CD4-positive, alpha-beta T cell treated with Interleukin-12 subunit alpha and Interleukin-12 subunit beta, for 1 hour (primary cell): ENCODE measurements at places on chromosomes 5 and 9.
A peak's percentile ranks its signal among the peaks of the same experiment; 100 is the strongest.

- peak; percentile 16 for DNase-seq
Measured at GRCh38 chr9:22238809-22239684, 207.6 kb upstream of the DMRTA1 start.

DNA sequence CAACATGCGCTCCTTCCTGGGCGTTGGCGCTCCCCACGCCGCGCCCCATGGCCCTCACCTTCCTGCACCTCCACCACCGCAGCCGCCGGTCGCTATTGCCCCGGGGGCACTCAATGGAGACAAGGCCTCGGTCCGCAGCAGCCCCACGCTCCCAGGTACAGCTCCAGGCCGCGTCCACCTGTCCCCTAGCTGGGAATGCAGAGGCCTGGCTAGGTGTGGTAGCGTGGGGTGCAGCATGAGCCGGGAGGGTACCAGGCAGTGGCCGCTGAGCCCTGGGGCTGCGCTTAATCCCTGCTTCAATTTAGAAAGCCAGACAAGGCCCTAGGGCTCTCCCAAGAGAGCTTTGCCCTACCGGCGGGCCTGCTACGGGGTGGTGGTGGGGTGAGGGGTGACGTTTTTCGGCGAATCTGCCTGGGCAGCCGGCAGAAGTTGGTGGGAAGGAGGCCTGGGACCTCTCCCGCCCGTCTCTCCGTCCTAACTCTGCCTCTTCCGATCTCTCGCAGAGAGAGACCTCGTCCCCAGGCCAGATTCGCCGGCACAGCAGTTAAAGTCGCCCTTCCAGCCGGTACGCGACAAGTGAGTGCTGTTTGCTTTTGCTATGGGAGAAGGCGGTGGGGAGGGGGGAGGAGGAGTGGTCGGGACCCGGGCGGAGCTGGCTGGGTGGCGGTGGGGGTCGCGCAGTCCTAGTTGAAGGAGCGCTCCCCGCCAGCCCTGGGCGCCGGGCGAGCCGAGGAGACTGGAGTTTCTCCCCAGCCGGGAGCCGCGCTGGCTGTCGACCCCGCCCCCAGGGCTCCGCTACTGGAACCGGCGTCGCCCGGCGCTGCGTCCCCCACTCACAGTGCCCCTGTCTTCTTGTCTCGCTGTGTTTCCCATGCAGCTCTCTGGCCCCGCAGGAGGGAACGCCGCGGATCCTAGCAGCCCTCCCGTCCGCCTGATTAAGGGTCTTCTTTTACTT is 4.8 kb downstream of the IRX1 start:
- DNase-seq: no peak

- DNase-seq: no peak
Measured at GRCh38 chr5:69331528-69332445, 814 bp downstream of the CCDC125 start.

DNA sequence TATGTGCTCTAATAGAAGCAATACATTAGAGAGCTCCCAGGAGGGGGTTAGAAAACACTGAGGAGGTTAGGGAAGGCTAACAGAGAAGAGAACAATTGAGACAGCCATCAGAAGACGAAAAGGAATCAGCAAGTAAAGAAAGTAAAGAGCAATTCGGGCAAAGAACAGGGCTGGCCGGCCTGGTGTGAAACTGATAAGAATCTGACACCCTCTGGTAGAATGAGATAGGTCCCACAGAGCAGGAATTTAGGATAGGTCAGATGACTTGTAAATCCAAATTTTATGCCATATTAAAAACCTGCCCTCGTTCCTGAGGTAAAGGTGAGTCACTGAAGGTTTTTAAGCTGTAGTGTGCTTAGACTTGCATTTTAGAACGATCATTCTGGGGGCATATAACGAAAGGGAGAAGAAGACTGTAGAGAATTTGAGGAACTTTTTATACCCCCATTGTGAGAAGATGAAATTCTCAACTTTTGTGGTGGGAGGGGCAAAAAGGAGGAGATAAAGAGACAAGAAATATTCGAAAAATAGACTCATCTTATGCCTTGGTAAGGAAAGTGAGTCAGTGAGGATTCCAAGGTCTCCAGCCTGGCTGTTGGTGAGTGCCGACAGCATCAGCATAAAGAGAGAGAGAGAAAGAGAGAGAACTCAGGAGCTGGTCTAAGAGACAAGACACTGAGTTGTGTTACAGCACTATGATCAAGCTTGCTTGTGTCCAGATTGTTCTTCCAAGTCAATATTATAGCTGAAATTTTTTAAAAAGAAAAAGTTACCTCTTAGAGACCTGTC is 51.3 kb downstream of the TMEM167A start:
- DNase-seq: no peak
